ENCODE measurements at places on chromosomes 6 and 20.

DNA sequence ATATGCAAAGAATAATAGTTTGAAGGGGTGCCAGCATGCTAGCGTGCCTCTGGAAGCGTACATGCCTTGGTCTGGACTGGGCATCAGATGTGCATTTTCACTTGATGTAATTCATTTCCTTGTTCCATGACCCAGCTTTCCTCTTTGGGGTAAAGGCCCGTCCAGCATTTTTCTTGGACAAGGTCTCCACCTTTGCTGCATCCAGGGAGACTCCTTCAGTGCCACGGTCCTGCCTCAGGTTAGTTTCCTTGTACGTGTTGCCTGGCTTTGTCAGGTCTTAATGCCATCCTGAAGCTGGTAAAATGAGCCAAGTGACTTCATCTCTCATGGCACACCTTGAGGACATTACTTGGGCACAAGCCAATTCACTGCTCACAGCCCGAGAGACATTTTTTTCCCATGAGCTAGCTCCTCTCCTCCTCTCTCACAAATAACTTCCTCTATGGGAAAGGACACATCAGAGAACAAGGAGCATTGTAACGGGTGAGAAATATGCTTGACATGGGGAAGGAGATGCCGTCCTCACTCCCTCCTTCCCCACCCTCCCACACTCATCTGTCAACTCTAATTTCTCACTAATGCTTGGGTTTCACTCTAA, 23.9 kb downstream of the EDN1 start:
- DNase-seq = no peak

- peak; percentile 41 for DNase-seq
Measured at GRCh38 chr6:7214468-7214867, 98.5 kb downstream of the SSR1 start.

- DNase-seq = no peak
Measured at GRCh38 chr6:139457476-139457875, 83.0 kb upstream of the CITED2 start.

DNA sequence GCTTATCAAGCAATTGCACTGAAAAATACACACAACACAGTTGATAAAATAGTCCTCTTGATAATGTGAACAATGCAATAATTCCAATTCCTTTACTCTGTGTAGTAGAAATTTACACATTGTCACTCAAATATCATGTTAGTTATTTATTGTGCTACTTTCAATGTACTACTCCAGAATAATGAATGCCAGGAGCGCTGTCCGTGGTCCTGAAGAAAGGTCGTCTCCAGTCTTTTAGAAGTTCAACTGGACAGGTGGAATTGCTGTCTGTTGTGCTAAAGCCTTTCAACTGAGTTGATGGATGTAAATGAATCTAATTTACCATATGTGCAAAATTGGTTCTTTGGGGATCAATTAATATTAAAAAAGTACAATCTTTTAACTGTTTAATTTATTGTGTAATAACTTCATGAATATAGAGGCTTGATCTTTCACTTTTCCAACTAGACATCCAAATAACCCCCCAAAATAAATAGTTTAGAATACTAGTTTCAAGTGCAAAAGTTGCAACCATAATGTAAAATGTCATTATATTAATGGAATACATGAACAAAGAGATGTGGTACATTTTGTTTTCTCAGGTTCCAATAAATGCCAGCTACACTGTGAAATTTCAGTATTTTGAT, 3.2 kb downstream of the GRIK2 start:
- DNase-seq = peak; percentile 57

- no peak for DNase-seq
Measured at GRCh38 chr6:6588064-6588923, at the start of gene LY86. LY86 (plus strand) TSS chr6:6588720; CDS start chr6:6588735, 15 bp downstream.
